ENCODE measurements at places on chromosomes 6 and 20.

GRCh38 chr6:88482465-88482864 is 316.3 kb upstream of the CNR1 start:
- no peak for DNase-seq

DNA sequence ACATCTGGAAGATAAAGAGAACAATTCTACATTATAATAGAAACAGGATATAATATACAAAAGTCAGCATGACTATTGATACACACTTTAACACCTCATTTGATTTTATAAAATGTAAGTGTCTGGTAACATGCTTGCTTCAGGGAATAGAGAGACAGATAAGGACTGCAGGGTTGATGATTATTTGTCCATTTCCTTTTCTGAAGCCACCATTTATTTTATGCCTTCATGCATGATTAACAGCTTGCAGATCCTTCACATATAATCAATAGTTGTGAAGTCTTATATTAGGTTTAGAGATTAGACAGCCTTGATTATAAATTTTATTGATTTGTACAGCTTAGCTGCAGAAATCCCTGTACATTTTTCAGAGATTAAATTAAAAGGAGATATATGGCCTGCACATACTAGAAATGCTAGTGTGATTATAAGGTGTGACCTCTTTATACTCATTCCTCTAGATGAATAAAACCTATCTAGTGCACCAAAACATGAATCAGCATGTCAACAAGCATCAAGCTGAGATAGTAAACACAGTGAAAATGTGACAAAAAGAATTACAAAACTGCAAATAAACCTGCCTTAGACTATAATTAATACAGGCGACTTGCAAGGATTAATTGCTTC is 198.8 kb upstream of the THEMIS start:
- DNase-seq = no peak

DNA sequence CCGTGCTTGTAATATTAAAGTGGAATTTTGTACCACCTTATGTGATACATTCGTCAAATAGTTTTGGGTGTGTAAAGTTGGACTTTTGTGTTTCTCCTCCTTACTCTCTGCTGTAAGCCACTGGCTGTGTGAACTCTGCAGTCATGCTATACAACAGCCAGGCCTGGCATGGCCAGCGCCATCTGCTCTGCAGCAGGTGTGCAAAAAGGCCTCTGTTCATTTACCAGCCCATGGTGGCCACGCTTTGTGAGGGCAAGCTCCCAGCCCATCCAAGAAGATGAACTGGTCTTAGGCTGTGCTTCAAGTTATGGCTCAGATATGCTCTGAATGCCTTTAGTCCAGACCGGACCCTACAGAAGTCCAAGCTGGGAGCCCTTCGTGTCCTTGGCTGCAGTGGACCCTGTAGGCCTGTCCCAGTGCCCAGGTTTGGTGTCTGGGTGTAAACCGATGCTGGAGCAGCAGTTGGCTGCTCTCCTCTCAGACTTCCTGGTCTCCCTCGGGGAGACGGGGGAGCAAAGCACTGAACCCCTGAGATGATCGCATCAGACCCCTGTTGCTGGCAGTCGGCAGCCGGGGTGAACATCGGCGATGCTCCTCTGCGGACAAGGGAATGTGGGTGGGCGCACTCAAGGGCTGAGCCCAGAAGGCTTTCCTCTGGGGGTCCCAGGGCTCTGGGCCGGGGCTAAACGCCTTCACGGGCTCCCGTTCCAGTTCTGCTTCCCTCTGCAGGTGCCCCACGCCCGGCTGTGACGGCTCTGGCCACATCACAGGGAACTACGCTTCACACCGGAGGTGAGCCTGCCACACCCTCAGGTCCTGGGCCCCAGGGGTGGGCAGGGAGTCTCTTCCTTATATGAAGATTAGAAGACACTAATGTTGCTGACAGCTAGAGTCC is 28.6 kb upstream of the PCMTD2 start:
- no peak for DNase-seq

DNA sequence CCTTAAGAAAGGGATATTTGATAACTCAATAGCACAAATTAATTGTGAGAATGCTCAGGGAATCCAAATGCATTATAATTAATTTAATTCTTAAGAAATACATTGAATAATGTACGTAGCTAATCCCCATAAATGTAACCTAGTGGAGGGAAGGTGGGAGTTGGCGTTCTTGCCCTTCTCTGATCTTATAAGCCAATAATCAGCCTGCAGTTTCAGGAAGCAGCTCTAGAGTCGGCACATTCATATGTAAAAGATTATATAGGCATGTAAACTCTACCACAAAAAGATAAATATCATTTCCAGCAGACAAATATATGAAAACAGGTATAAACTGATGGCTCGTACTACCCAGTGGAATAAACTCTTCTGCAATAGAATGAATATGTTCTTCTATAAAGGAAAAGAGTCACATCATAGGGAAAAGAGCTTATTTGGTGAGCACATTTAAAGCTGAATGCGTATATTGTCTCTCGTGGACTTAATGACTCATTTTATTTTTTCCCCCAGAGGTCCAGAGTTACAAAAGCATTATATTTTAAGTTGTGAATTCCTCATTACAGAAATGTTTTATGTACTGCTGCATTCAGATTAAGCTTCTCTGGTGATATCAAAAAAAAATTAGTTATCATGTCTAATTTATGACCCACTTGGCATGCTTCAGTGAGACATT is 112.2 kb downstream of the TFAP2A start:
- DNase-seq = no peak

GRCh38 chr6:43665376-43665775 is 20.5 kb downstream of the RSPH9 start:
- no peak for DNase-seq

GRCh38 chr6:147699637-147700036 is 191.1 kb downstream of the SAMD5 start:
- DNase-seq = no peak

- no peak for DNase-seq
These were observed 29.2 kb upstream of the ALDH8A1 start for GRCh38 chr6:134979142-134979541.

- no peak for DNase-seq
These were observed 164.5 kb downstream of the MOXD1 start for GRCh38 chr6:132236744-132237143.

GRCh38 chr6:163248051-163248450 is 166.5 kb upstream of the QKI start:
- DNase-seq = no peak

DNA sequence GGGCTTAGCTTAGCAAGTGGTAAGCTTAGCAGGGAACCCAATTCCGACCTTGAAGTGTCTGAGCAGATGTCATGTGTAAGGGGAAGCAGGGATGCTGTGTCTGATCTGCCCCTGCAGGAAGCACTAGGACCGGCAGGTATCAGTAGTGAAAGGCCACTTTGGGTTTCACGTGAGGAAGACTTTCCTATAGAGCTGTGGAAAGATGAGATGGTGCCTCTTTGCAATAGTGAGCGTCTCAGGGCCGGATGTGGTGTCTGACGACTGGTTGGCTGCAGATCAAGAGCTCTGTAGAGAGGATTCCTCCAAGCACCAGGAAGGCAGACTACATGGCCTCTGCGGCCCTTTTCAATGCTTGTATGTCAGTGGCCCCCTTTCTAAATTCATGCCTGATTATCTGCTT is 98.3 kb downstream of the TIAM2 start:
- no peak for DNase-seq

GRCh38 chr6:11128608-11129007 is 17.1 kb upstream of the ERVFRD-1 start:
- no peak for DNase-seq

DNA sequence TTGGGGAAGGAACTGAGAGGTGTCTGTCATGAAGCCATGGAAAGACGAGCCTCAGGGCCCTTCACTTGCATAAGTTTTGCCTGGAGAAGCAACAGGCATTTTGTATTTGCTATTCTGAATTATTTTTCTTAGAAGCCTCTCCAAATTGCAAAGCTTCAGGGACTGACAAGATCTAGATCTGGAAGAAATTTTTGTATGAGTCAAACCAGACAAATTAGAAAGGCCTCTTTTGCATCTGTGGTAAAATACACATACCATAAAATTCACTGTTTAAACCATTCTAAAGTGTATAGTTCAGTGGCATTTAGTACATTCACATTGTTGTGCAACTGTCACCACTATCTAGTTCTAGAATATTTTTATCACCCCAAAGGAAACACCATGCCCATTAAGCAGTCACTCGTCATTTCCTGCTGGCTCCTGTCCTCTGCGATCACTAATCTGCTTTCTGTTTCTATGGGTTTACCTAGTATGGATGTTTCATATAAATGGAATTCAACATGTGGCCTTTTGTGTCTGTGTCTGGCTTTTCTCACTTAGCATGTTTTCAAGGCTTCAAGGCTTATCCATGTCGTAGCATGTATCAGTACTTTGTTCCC is 269.1 kb downstream of the PHF3 start:
- no peak for DNase-seq

DNA sequence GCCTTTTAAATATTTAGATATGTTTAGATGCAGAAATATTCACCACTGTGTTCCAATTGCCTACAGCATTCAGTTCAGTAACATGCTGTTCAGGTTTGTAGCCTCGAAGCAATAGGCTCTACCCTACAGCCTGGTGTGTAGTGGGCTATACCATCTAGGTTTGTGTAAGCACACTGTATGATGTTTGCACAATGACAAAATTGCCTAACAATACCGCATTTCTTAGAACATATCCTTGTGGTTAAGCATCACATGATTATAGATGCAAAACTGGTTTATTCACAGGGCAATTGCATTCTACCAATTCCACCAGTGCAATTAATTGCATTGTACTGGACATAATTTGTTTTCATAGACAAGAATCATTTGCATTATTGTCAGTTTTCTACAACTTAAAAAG is 7.9 kb upstream of the SLC22A16 start:
- DNase-seq = no peak

DNA sequence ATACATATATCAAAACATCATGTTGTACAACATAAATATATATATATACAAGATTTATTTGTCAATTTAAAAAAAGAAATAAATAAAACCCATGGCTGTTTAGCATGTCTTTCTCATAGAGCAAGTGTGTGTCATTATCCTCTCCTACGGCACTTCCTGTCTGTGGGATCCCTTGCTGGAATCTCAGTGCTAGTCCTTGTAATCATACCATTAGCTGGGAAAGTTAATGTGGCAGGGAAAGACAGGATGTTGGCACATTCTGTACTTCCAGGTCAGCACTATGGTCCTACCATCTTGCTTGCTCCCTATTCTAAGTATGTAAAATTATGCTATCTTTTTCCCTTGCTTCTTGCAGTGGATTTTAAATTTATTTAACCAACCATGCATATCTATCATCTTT is 9.5 kb upstream of the SLC17A3 start:
- no peak for DNase-seq

GRCh38 chr6:50849796-50850180 is 31.1 kb downstream of the TFAP2B start:
- DNase-seq = no peak

DNA sequence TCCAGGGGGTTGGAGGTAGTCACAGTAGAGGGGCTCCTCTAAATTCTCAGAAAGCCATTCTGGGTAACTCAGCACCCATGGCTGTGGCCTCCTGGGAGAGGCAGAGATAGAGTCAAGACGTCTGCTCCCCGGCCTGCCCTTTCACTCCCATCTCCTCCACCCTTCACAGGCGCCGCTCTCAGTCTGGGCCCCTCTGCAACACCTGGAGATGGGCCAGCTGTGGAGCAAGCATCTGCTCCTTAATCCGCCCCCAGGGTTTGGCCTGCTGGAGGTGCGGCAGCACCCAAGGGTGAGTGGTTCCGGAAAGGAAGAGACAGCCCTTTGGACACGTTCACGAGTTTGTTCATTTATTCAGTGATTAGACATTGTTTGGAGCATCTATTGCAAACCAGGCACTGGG is 271.3 kb downstream of the BMP7 start:
- DNase-seq = no peak

DNA sequence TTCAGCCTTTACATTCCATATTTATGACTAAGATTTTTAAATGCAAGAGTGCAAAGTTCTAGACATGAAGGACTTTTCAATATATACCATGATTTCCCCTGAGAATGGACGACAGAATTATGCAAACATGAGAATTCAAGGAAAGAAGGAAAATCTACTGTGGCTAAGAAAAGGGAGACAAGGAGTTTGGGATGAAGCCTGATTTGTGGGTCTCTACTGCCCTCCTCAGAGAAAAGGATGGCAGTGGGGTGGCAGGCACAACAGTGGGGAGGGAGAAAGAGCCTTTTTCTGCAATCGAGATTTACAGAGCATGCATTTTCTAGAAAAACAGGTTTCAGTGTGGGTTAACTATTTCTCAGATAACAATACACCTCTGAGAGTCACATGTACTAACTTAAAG is 466.9 kb upstream of the NRSN1 start:
- no peak for DNase-seq

GRCh38 chr6:125871365-125871764 is 80.6 kb downstream of the NCOA7 start:
- DNase-seq = no peak

DNA sequence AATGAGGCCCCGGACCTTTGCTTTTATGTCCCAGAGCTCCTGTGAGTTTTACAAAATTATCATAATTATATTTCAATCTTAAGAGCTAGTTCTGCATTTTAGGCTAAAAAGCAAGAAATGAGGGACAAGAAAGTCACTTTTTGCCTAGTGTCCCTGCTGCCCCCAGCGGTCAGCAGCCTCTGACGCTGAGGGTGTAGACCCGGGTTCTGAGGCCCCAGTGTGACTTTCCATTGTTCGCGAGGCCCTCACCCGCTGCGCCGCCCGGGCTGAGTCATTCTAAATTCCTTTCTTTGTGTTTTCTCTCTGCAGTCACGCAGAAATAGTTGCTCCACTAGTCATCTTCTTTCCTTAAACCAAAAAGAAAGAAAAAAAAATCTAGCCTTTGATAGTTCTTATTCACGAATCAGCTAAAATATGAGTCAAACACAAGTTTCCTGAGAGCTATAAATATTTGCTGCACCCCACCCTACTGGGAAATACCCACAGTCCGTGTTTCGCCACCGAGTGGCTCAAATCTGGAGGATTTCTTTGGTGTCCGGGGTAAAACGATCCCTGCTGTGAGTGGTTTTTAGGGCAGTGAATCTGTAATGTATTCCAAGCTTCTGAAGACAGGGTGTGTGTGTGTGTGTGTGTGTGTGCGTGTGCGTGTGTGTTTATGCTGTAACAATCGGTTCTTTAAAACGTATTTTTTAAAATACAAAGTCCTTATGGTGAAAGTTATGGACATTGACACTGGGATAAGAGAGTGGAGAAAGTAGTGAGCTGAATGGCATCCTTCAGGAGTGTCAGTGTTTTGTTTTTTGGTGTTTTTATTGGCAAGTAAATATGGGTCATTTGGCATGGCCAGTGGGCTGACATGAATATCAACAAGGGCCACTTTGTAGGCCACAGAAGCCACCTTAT is 59.7 kb upstream of the EEF1A1 start:
- peak; percentile 56 for DNase-seq

GRCh38 chr6:14177413-14178082 is 60.0 kb downstream of the CD83 start:
- DNase-seq = no peak

GRCh38 chr6:57094689-57095088 is 4.7 kb downstream of the ZNF451 start:
- no peak for DNase-seq

DNA sequence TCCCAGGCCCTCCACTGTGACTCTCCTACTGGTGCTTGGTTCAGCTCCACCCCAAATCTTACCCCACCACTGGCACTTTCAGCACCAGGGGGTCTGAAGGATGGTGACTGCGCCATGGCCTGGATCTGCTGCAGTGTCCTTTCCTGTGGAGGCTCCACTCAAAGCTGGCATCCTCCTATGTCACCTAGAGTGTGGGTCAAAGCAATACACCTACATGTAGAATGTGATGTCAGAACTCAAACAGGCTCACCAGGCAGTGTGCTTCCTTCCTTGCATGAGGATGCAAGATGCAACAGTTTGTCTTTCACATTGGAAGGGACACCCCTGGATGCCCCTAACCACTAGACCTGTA is 32.8 kb upstream of the MICB start:
- DNase-seq = no peak

- DNase-seq = no peak
These were observed 88.5 kb downstream of the RPS12 start for GRCh38 chr6:132902901-132903300.
